ENCODE measurements at places on chromosomes 6 and 20.

DNA sequence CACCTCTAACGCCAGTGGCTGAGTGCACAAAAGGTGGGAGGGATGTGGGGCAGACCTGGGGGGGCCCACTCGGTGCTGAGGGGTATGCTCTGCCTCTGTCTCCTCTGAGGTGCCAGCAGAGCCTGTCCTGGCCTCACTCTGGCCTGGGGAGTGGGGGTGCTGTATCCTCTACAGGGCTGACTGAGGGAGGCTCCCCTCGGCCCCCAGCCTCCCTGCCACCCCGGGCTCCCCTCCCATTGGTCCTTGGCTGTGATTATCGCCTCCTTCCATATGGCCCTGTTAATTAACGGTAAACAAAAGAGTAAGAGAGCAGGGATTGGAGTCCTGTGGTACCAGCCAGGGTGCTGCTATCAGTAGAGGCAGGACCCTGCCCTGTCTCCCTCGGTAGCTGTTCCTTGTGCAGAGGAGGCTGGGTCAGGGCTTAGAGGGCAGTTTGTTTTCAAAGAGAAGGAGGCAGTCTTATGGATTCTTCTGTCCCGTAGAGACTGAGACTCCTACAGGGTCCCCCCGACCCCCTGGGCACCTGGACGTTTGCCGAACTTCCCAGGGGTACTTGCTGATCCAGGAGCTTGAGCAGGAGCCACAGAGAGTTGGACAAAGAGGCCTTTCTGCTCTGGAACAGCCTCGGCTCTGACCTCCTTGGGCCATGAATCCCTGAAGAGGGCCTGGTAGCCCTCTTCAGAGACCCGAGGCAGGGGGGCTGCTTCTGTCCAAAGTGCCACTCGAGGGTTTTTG, 1.8 kb downstream of the MYT1 start:
- DNase-seq: no peak

DNA sequence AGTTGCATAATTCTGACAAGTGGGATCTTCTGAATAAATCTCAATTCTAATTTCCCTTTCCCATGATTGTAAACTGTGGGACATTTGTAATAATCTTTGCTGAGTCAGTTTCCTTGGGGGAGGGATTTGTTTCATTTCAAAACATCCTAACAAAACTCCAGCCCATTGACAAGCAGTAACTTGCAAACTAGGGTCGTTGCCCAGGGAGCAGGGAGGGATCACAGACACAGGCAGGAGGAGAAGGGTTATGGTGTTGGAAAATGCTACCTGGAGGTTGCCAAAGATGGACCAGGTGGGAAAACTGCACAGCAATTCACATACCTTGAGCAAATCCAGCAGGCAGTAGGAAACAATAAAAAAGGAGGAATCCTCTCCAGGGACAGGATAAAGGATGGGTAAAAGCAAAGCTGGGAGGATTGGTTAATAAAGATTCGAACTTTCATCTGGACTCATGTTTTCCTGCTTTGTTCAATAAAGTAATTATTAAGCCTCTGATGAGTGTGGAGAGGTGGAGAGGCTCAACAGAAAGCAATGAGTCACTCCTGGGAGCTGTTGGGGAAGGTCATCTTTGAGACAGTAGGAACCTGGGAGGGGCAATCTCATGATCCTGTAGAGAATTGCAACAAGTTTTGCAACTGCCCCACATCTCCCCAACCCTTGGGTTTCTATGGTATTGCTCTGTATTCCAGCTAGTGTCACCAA, 87.3 kb upstream of the AKIRIN2 start:
- DNase-seq: no peak

- DNase-seq: no peak
These were observed 30.0 kb downstream of the SLC22A16 start for GRCh38 chr6:110446405-110446804.

DNA sequence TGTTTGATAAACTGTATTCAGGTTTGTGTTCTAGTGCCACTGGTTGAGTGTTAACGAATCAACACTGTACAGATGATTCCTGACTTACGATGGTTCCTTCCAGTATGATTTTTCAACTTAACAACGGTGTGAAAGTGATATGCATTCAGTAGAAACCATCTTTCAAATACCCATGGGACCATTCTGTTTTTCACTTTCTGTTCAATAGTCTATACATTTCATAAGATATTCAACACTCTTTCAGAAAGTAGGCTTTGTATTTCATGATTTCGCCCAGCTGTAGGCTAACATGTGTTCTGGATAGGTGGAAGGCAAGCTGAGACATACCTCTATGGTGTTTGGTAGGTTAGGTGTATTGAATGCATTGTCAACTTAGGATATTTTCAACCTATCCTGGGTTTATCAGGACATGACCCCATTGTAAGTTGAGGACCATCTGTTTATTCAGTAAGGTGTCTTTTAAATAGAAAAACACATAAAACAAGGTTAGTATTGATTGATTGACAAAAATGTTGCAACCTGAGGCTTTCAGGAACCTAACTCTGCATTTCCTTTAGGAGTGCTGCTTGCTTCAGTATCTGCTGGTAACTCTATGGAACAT, 32.3 kb downstream of the SYNJ2 start:
- no peak for DNase-seq

- DNase-seq: no peak
These were observed 1.2 kb upstream of the ZNF184 start for GRCh38 chr6:27474172-27474465.

DNA sequence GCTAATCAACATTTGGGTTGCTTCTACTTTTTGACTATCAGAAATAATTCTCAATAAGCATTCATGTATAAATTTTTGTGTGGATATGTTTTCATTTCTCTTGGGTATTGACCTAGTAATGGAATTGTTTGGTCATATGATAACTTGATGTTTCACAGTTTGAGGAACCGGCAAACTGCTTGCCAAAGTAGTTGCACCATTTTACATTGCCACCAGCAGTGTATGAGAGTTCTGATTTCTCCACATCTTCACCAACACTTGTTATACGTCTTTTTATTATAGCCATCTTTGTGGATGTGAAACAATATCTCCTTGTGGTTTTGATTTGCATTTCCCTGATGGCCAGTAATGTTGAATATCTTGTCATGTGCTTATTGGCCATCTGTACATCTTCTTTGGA, 42.6 kb upstream of the TGM2 start:
- no peak for DNase-seq

DNA sequence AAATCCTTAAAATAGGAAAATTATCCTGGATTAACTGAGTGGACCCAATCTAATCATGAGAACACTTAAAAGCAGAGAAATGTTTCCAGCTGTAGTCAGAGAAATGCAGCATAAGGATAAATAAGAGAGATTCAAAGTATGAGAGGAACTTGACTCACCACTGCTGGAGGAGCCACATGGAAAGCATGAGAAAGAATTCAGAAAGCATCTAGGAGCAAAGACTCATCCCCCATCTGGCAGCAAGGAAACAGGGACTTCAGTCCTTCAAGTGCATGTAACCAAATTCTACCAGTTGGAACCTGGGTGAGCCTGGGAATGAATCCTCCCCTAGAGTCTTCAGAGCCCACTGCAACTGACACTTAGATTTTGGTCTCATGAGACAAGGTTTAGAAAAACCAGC, 33.7 kb downstream of the RNF146 start:
- DNase-seq: no peak

DNA sequence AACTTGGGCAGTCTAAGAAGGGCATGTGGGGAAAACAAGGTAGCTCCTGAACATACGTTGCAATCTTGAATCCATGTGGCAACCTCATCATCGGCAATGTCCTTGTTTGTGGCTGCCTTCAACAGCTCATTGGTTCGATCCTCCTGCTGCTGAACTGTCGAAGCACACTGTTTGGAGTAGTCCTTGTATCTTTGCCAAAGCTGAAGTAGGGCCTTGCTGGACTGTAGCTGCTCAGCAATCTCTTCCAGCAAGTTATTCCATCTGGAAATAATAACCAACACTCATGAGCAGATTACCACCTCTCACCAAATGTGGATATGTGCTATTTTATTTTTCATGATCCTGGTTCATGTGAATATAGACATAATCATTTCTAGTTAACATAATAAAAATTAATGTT, 413.3 kb downstream of the ESR1 start:
- DNase-seq: no peak

- DNase-seq: no peak
These were observed 6.0 kb downstream of the TLDC2 start for GRCh38 chr20:36881888-36882287.

GRCh38 chr20:45223136-45223535, 2.0 kb downstream of the SEMG2 start:
- DNase-seq: no peak

DNA sequence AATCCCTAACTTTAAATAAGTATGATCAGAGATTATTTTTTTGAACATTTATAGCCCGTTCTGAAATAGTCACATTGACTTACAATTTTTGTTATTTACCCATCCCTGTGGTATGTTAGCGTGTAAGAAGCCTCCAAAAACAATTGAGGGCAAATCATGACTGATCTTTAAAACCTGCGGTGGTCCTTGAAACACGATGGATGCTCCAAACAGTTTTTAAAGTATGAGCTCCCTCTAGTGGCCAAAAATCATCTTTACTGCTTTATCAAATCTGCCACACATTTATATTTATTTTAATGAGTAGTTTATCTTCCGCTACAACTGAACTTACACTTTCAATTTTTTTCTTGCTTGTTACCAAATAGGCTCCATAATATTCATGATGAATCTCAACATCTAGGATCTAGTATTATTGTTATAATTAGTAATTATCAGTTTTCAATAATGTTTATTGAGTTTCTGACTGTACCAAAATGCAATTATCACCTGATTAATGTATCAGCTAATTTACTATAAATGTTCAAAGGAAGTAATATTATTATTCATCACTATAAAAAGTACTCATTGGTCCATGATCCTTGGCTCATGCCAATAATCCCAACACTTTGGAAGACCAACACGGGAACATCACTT, 52.2 kb downstream of the MARCKS start:
- peak; percentile 62 for DNase-seq

- DNase-seq: no peak
These were observed 21.8 kb downstream of the CTCFL start for GRCh38 chr20:57503035-57503658.

DNA sequence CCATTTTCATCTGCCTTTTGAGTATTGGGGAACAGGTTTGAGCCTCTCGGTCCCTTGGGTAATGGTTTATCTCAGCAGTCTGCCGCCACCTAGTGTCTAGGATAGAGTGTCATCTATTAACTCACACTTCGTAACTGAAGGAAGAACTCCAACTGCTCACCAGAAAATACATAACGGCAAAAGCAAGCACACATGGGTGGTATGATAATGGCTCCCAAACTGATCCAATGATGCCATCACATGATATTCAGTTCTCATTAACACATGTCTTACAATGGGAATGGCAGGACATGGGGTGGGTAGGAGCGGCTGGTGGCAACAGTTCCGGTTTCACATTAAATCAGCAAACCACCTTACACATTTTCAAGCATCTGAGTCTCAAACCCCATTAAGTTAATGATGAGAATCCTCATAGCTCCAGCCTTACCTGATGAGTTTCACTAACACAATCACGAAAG, 110.7 kb upstream of the PHACTR1 start:
- DNase-seq: peak; percentile 11

- no peak for DNase-seq
These were observed 236.3 kb upstream of the ZNF217 start for GRCh38 chr20:53829724-53830521.

DNA sequence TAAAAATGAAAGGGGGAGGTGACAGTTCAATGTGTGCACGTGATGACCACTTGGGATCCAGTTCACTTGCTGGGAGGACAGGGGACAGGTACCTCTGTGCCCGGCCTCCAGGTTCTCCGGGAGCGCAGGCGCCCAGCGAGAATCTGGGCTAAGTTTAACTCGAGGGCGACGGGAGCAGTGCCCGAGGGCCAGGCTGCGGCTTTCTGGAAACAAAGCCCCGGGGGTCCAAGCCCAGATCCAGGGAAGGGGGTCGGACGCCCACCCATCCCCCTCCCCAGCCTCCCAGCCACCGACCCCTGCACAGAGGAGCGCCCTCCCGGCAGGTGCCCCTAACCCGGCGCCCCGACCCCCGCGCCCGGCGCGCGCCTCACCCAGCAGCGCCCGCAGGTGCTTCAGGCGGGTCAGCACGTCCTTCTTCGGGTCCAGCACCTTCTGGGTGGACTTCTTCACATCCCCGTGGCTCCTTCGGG, 405 bp downstream of the RALGAPA2 start:
- DNase-seq: no peak

DNA sequence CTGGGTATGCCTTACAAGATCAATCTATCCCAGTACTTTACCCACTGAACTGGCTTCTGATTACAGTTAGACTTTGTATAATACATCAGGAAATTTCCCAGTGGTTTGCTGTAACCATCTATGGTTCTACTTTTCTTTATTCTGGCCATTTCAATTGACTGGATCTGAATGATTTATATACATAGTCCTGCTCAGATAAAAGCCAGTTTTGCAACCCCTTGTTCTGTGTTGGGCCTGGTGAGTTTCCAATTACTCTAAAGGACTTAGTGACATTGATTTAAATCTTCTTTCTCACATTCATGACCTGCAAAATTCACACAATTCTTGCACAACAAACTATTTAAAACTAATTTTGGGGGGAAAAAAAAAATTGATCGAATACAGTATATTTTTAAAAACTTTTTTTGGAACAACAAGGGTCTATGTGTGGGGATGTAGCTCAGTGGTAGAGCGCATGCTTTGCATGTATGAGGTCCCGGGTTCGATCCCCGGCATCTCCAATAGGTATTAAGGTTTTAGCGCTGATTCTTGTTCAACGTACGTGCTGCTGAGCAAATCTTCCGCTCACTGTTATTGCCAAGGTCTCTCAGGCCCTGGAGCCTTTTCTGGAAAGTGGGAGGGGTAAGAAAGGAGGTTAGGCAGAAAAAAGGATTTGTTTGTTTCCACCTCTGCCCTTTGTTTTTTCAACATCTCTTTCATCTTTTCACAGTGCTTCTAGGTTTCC, 117.5 kb downstream of the GPX5 start:
- DNase-seq: no peak

- no peak for DNase-seq
These were observed 11.5 kb upstream of the NOP56 start for GRCh38 chr20:2640899-2641298.

- DNase-seq: no peak
These were observed 316.1 kb upstream of the PRDM1 start for GRCh38 chr6:105769987-105770386.

- no peak for DNase-seq
These were observed 726.7 kb upstream of the ADGRB3 start for GRCh38 chr6:67908379-67908778.

- no peak for DNase-seq
These were observed 53.8 kb downstream of the ABHD12 start for GRCh38 chr20:25336561-25337422.

DNA sequence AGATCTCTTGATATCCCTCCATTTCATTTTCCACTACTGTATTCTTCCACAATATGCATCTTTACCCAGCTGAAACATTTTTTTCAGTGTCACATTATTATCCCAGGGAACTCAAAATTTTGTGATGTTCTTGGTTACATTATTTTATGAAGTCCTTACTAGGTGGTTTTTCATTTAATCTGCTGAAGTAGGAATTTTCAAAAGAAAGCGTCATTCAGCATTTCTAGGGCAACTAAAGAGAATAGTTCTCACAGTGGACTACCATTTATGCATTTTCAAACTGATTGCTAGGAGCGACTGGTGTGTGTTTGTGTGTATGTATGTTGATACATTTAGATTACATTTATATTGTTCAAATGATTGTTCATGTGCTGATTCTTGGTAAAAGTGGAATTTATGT, 2.4 kb upstream of the TMEM30A start:
- no peak for DNase-seq

GRCh38 chr6:51137777-51138176, 319.1 kb downstream of the TFAP2B start:
- no peak for DNase-seq
